Vagina (tissue), 2 donors: ENCODE measurements at places on chromosomes 1 and 21.
A peak's percentile ranks its signal among the peaks of the same experiment; 100 is the strongest.

DNA sequence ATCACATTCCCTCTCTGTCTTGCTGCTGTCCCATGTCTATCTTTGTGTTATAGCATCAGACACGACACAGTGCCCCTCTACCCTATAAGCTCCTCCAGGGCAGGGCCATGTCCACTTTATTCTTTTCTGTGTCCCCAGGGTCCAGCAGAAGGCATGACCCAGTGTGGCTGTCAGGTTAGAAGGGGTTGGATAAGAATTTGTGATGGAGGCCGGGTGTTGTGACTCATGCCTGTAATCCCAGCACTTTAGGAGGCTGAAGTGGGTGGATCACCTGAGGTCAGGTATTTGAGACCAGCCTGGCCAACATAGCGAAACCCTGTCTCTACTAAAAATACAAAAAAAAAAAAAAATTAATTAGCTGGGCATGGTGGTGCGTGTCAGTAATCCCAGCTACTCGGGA is 26.3 kb upstream of the RNF19B start:
- H3K4me1 ChIP-seq, result peaks cover 37% of the 10 kb centered on the region
- no peaks in the 10 kb centered on the region for H3K36me3 ChIP-seq
- no peak for DNase-seq
- no peaks in the 10 kb centered on the region for H3K27me3 ChIP-seq
- H3K27ac ChIP-seq, result no peak overlapping the region

DNA sequence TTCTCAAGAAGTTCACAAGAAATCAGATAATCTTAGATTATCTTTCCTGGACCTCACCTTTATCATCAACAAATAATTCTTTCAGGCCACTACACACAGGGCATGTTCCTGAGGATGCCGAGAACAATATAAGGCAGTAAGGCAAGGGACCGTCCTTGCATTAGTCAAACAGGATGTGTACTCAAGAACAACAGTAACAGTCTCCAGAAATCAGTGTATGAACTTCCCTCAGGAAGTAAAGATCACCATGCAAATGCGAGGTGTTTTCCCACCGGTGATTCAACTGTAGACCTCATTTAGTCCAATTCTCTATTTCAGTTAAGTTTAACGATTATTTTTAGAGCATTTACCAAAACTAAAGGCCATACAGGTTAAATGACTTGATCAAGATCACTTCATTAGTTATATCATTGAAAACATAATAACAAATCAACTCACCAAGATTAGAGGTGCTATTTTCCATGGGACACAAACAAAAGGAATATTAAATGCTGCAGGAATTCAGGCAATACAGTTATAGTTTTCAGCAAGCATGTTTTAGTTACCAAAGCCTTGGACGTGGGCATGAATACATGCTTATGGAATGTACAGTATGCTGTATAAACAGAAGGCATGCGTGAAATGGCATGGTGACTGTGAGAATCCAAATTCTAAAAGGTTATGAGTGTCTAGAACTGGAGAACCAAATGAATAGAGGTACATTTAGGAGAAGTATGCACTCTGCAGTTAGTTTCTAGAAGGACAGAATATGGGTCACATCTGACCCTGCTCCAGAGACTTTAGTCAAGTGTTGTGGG is 145.2 kb downstream of the TNR start:
- H3K27ac ChIP-seq, result no peak overlapping the region
- no peaks in the 10 kb centered on the region for H3K27me3 ChIP-seq
- no peaks in the 10 kb centered on the region for H3K4me1 ChIP-seq
- H3K4me3 ChIP-seq, result no peak overlapping the region
- no peaks in the 10 kb centered on the region for H3K36me3 ChIP-seq

GRCh38 chr1:208446271-208446691 is 202.1 kb upstream of the PLXNA2 start:
- H3K27me3 ChIP-seq, result no peaks in the 10 kb centered on the region
- H3K4me3 ChIP-seq, result no peak overlapping the region
- no peak for DNase-seq
- no peak overlapping the region for H3K27ac ChIP-seq
- H3K36me3 ChIP-seq, result no peaks in the 10 kb centered on the region

GRCh38 chr1:38527373-38527966 is 332.1 kb downstream of the RRAGC start:
- no peak overlapping the region for H3K4me3 ChIP-seq
- no peaks in the 10 kb centered on the region for H3K36me3 ChIP-seq
- H3K4me1 ChIP-seq, result peaks cover 9% of the 10 kb centered on the region
- DNase-seq, result no peak
- H3K27me3 ChIP-seq, result no peaks in the 10 kb centered on the region

- H3K27me3 ChIP-seq, result peaks cover 9% of the 10 kb centered on the region
- no peak overlapping the region for H3K27ac ChIP-seq
- no peak for DNase-seq
- peaks cover 18% of the 10 kb centered on the region for H3K4me1 ChIP-seq
- H3K4me3 ChIP-seq, result no peak overlapping the region
- no peaks in the 10 kb centered on the region for H3K36me3 ChIP-seq
Measured at GRCh38 chr1:6450943-6451373, 15.0 kb downstream of the TNFRSF25 start.

DNA sequence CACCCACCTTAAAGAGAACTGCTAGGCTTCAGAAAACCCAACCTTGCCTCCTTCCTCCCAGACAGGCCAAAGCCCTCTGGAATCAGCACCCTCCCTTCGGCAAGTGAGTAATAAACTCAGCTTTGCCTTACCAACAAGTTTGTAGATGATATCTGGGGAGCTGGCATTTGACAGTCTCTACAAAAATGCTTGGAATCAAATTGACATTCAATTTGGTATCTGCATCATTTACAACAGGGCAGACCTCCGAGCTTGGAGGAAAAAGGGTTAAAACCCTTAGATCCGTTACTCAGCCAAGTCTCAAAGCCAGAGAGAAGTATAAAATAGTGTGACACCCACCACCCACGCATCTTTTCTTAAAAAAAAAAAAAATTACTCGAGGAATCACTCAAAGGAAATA is 149.3 kb upstream of the EDN2 start:
- no peaks in the 10 kb centered on the region for H3K4me1 ChIP-seq
- no peaks in the 10 kb centered on the region for H3K36me3 ChIP-seq
- no peaks in the 10 kb centered on the region for H3K27me3 ChIP-seq

DNA sequence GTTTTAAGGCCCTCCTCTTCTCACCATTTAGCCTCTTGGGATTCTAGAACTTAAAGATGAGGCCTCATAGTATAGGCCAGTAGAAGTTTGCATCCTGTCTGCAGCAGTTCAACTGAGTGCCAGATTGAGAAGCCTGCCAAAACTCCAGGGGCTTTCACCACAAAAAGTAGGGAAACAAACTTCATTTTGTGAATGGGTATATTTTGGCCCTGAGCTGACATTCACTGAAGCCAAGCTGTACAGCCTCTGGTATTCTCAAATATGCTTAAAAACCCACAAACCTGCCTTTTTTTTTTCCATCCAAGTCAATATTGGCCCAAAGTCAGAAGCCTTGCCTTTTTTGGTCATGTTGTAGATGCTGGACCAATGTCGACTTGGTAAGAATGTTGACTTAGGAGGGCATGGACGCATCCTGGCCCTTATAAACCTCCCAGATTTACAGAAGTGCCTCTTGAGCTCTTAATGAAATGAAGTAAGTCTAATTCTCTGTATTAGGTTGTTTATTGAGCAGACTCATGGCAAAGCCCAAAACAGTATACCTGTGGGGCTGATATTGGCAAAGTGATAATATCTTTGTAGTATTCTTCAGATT is 337.5 kb downstream of the CHRM3 start:
- no peaks in the 10 kb centered on the region for H3K36me3 ChIP-seq
- H3K4me1 ChIP-seq, result no peaks in the 10 kb centered on the region
- no peak overlapping the region for H3K27ac ChIP-seq
- no peak for DNase-seq

DNA sequence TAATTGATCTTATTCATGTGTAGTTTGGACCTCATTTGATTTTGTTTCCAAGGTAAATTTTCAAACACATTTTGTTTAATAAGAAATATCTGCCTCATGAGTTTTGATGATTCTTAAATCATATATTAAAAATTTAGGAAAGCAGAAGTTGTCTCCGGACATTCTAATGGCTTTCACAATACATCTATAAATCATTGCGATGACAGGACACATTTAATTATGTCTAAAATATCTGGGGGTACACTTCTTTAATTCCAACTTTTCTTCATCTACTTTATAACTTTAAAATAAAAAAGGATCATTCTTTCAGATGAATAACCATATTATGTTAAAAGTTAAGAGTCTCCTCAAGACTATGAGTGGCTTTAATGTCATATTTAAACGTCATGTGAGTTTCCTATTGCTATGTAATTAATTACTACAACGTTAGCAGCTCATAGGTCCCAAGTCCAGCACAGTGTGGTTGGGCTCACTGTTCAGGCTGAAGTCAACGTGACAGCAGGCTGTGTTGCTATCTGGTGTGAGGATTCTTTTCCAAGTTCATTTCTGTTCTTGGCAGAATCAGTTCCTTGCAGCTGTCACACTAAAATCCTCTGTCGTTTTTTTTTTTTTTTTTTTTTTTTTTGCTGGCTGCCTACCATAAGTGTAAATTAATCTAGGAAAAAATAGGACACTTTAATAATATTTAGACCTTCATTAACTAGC is 893.5 kb downstream of the LTN1 start:
- no peaks in the 10 kb centered on the region for H3K27me3 ChIP-seq
- DNase-seq, result no peak
- no peak overlapping the region for H3K27ac ChIP-seq
- H3K4me3 ChIP-seq, result no peak overlapping the region

DNA sequence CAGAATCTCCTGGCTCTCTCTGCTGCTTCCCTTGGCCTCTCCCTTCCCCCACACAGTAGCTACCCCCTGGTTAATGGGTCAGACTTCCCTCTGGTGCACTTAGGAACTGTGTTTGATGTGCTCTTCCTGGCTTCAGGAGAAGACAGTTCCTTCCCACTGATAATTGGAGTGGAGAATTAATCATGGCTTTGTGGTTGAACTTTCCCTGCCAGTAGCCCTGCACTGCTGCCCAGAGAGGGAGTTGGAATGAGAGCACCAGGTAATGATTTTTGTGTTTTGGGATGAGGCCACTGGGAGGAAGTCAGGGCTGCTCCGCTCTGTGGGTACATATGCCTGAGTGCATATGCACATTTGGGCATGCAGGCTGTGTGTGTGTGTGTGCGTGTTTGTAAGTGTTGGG is 39.7 kb upstream of the PADI2 start:
- no peaks in the 10 kb centered on the region for H3K36me3 ChIP-seq
- no peak overlapping the region for H3K4me3 ChIP-seq
- peak; percentile 6 for DNase-seq
- H3K27me3 ChIP-seq, result no peaks in the 10 kb centered on the region
- no peak overlapping the region for H3K27ac ChIP-seq

DNA sequence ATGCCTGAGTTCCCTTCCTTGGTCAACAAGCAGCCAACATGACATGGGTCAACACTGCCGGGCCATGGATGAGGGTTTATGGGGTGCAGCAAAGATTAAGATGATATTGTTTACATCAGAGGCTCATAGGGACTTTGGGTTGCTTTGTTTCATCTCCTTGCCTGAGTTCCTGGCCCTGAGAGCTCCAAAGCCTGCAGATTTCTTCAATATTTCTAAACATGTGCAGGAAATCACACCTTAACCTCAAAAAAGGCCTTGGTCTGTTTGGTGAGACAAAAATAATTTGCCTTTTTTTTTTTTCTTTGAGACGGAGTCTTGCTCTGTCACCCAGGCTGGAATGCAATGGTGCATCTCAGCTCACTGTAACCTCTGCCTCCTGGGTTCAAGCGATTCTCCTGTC is 876 bp downstream of the SLAMF8 start:
- H3K27me3 ChIP-seq, result no peaks in the 10 kb centered on the region
- no peak overlapping the region for H3K27ac ChIP-seq
- no peaks in the 10 kb centered on the region for H3K36me3 ChIP-seq
- DNase-seq, result no peak
- H3K4me1 ChIP-seq, result peaks cover 7% of the 10 kb centered on the region

GRCh38 chr1:20255666-20256065 is 35.0 kb upstream of the VWA5B1 start:
- no peaks in the 10 kb centered on the region for H3K36me3 ChIP-seq
- H3K27ac ChIP-seq, result no peak overlapping the region
- H3K27me3 ChIP-seq, result no peaks in the 10 kb centered on the region
- H3K4me1 ChIP-seq, result no peaks in the 10 kb centered on the region
- no peak overlapping the region for H3K4me3 ChIP-seq
